ENCODE measurements at places on chromosomes 3 and 15.

- DNase-seq = no peak
Measured at GRCh38 chr3:119310071-119310470, 15.9 kb downstream of the ARHGAP31 start.

GRCh38 chr3:84759361-84759760 lies 199.4 kb upstream of the CADM2 start:
- no peak for DNase-seq

- no peak for DNase-seq
Measured at GRCh38 chr15:28895146-28895545, 9.4 kb downstream of the APBA2 start.

DNA sequence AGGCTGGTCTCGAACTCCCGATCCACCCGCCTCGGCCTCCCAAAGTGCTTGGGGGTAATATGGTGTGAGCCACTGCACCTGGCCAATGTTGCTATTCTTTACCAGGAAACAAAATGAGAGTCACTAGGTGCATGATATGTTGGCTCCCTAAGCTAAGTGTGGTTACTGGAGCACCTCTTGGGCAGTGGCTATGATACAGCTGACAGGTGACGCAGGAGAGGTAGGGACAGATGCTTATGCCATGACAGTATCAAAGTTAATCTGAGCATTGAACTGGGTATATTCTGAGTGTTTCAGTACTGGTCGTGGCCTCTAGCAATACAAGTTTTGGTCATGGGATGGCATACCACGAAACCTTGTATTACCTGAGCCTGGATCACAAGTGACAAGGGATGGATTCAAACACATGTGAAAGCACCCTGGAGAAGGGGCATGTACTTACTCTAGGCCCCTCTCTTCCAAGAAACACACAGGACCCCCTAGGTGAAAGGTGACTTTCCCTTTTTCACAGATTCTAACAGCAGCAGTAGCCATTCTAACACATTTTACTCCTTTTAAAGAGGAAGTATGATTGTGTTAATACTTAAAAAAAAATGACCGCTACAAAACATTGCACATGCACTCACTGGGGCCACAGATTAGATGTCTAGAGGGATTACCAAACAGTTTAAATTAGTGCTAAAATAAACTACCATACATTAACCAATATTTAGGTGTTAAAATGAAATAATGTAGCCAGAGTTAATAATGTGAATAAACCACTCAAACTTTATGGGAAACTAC lies 467.3 kb downstream of the SHQ1 start:
- DNase-seq = no peak

DNA sequence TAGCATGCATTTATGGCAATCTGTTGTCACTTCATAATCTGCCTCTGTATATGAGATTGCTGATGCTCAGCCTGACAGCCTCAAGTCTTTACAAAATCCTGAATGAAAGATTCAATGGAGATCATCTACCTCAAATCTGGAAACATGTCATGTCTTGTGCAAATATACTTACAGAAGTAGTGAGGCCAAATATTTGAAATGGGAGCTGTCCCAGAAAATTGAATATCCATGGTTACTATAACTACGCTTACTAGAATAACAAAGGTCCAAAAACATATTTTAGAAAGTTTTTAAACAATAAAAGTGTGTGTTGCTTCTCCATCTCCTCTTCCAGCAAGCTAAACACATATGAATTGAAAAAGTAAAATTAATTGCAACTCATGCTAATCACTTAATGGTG lies 133.2 kb upstream of the DPH6 start:
- DNase-seq = no peak

GRCh38 chr3:25574172-25574765 lies 90.4 kb downstream of the TOP2B start:
- no peak for DNase-seq

DNA sequence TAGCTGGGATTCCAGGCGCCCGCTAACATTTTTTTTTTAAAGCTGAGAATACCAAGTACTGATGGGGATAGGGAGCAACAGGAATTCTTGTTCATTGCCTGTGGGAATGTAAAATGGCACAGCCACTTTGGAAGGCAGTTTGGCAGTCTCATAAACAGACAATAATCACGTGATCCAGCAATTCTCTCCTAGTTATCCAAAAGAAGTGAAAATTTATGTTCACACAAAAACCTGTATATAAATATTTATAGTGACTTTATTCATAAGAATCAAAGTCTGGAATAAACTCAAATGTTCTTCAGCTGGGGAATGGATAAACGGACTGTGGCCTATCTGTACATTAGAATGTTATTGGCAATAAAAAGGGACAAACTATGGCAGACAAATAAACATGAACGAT lies 72.5 kb upstream of the NEO1 start:
- DNase-seq = no peak

DNA sequence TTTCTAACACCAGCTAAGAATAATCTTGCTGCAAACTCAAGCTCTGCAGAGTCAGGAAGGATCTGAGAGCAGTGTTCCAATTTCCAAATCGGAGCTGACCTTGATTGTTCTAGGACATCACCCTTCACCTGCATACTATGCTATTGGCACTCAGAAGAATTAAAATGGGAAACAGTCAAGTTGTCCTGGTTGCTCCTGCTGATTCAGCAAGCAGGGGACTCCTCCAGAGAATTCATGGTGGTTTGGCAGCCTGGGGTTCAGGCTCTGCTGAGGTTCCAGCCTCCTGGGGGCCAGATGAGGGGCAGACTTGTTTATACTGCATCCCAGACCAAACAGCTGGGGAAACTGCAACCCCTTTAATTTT lies 213.7 kb upstream of the ADAMTS9 start:
- DNase-seq = no peak

DNA sequence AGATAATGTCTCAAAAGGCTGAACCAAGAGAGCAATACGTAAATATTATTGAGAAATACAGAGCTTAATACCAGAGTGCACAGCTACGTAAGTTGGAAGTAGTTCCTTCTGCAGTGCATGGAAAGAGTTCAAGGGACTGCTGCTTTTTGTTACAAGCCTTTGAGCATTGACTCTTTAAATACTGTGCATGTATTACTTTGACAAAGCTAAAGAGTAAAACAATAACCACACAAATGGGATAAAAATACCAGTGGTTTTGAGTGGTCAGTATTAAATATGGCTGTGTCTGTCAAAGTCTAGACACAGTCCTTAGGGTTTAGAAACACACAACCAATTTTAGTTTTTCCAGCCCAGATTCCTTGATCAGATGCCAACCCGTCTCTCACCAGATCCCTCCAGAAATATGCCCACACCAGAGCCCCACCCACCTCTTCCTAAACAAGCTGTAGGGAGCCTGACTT lies 62.1 kb downstream of the SSR3 start:
- no peak for DNase-seq

DNA sequence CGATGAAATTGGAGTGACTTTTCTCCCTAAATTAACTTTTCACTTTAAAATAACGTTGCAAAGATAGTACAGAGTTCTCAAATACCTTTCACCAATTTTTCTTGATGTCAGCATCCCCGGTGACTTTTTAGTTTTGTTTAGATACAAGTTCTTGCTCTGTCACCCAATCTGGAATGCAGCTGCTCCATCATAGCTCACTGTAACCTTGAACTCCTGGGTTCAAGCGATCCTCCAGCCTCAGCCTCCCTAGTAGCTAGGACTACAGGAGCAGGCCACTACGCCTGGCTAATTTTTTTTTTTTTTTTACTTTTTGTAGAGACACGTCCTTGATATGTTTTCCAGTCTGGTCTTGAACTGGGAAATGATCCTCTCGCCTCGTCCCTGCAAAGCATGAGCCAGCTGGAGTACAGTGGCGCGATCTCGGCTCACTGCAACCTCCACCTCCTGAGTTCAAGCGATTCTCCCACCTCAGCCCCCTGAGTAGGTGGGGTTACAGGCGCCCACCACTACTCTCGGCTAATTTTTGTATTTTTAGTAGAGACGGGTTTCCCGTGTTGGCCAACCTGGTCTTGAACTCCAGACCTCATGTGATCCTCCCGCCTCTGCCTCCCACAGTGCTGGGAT lies 747 bp downstream of the NSUN3 start:
- peak; percentile 15 for DNase-seq

DNA sequence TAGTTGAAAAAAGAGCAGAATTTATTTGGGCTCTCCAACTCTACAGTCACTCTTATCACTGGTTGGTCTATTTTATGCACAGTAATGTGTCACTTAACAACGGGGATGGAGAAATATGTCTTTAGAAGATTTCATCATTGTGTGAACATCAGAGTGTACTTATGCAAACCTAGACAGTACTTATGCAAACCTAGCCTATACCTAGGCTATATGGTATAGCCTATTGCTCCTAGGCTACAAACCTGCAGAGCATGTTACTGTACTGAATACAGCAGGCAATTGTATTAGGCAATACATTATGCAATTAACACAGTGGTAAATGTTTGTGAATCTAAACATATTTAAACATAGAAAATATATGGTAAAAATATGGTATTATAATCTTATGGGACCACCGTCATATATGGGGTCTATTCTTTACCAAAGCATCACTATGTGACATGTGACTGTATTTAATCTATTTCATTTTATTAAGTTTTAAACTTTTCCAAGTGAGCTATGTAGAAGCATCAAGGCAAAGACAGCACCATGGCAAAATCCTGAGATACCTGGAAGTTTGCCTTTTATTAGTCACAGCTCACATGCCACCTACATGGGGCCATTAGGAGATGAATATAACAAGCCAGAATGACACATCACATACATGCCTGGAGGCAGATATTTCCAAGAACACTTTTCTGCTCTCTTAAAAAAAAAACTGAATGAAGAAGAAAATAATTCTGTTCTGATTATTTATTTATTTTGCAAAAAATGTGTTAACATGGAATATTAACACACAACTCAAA lies 537.4 kb downstream of the TUSC7 start:
- DNase-seq = no peak

DNA sequence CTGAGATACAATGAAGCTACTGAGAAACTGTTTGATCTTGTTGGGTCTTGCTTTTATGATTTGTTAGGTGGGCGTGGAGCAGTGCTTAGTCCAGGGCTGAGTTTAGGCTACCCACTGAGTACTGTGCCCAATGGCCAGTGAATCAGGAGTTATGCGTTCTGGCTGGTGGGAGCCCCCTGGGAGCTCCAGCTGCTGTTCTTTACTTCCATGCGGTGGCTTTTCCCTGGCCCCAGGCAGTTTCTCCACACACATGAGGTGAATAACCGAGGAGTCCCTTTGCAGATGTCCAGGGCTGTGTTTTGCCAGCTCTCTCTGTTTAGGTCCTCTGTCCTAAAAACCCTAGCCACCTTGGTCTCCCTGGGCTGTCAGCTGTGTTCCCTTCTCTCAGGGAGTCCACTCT lies 106.5 kb downstream of the KLF13 start:
- DNase-seq = no peak

- no peak for DNase-seq
Measured at GRCh38 chr3:85254738-85255137, 295.9 kb downstream of the CADM2 start.

DNA sequence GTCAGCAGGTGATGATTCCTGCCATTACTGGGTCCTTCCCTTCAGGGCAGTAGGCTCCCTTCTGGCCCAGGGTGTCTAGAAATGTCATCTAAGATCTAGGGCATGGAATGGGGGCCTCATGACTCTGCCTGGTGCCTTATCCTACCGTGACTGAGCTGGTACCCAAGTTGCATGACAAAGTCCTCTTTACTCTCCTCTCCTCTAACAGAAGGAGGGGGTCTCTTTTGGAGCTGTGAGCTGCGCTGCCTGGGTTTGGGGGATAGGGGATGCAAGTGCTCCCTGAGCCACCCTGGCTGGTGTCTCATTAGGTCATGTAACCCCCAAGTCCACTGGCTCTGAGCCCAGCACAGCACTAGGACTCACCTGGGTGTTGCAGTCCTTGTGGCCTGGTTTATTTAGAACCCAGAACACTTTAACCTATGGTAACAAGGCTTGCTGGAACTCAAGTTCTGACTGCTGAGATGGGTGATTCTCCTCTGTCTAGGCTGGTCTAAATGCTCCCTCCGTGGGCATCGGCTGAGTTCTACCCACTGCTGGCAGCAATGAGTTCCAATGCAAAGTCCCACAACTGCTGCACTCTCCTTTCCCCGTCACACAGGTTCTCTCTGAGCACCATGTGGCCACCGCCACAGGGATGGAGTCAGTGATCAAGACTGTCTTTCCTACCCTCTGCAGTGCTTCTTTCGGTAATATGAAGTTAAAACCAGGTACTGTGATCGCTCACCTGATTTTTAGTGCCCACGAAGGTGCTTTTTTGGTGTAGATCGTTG lies 34.0 kb downstream of the XXYLT1 start:
- DNase-seq = no peak

GRCh38 chr15:69979783-69980182 lies 117.9 kb downstream of the TLE3 start:
- DNase-seq = no peak

DNA sequence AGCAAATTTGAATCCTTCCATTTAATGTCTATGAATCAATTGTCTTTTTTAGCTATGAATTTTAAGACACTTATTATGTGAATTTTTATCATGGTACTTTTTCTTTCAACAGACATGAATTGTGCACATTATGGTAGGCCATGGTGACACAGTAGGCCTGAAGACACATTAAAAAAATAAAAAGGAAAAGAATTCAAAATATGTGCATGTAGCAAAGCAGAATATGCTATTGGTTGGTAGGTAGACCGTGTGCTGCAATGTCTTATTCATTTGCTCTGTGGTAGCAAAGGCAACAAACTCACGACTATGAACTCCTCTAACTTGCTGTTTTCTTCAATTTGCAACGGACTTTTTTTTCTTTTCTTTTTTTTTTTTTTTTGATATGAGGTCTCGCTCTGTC lies 50.0 kb upstream of the EPHA3 start:
- DNase-seq = no peak

DNA sequence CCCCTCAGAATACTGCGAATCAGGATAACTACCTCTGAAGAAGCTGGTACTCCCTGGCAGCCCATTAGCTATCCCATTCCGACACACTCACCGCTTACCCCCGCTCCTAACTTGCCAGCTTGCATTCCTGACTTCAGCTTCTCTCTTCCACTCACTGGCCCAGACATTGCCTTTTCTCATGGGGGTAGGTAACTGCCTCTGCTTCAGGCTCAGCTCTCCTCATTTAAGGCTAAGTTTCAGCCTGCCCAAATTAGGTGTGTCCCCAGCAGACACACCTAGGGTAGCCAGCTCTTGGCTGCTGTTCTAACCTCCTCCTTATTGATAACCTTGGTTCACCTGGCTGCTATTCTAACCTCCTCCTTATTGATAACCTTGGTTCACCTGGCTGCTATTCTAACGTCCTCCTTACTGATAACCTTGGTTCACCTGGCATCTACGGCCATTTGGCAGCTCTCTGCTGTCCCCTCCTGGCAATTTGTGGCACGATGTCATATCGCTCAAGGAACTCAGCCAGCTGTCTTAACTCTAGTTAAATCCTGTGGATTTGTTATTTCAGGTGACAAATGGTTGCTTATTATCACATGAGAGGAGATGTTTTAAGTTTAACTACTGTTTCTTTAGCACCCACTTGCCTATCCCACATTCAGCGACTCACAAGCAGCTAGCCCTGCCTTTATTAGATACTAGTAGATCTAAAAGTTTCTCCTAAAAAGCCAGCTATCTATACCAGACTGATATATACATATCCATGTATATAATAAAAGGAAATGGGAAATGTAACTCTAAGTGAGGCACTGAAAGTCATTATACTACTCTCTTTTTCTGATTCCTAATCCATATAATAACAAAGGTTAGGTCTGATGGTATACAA lies 106.5 kb upstream of the ACP3 start:
- peak; percentile 3 for DNase-seq
